NCI-H1694 treated with DMSO at 0.1 percent for 48 hours (cell line): ENCODE measurements at places on chromosomes 1 and 21.

DNA sequence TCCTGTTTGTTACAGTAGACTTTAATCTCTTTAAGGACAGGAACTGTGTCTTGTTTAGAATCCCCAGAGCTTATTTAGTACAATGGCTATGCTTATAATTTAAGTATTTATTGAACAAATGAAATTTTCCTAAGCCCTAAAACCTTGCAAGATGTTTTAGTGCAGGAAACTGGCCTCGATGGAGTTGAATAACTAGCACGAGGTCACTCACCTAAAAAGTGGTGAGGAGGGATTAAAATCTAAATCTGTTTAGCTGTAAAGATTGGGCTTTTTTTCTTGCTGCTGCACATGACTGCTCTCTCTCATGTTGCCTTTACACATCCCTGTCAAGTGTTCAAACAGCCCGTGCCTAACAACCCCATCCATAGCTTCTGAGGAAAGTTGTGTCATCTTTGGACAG is 10.2 kb downstream of the NFYC start:
- DNase-seq: no peak

DNA sequence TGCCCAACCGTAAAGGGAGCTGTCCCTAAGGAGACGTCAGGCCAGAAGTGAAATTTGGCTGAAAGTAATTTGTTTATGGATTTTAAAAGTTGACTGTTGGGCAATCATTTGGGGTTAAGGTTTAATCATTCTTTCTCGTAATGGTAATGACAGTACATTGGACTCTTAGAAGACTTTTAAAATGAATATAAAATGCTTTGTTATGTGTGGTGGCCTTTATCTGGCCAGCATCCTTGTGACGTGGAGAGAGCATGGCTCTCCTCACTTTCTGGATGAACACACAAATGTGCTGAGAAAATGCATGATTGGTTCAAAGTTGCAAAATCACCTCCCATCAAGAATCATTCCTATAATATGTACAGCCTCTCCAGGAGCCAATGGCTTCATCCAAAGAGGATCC is 160.2 kb downstream of the DHRS3 start:
- DNase-seq: no peak

DNA sequence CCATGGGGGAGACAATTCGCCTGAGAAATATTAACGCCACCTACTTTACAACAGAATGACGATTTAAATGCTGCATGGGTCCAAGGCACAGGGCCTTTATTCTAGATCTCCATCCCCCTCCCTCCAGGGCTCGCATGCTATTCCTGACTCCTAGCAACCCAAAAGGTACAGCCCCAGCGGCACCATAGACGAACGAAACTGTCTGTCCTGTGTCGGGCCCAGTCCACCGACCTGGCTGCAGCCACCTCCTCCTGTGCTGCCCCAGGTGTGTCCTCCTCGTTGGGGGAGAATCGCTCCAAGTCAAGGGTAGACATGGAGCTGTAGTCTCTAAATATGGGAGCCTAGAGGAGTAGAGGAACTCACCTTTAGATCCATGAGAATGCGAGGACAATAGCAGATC is 196.5 kb downstream of the TOMM20 start:
- DNase-seq: no peak

- no peak for DNase-seq
These were observed 122.3 kb downstream of the FOXD2 start for GRCh38 chr1:47559944-47560695.

- DNase-seq: no peak
These were observed 297.5 kb downstream of the DUSP10 start for GRCh38 chr1:221444346-221444745.

DNA sequence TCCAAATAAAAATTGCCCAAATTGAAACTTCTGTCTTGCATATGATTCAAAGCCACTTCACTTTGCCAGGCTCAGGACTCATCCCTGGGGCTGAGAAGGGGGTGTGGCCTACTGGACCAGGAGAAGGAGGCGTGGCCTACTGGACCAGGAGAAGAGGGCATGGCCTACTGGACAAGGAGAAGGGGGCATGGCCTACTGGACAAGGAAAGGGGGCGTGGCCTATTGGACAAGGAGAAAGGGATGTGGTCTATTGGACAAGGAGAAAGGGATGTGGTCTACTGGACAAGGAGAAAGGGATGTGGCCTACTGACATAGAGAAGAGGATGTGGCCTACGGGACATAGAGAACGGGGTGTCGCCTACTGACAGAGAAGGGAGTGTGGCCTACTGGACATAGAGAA is 405.3 kb downstream of the RRAGC start:
- no peak for DNase-seq

DNA sequence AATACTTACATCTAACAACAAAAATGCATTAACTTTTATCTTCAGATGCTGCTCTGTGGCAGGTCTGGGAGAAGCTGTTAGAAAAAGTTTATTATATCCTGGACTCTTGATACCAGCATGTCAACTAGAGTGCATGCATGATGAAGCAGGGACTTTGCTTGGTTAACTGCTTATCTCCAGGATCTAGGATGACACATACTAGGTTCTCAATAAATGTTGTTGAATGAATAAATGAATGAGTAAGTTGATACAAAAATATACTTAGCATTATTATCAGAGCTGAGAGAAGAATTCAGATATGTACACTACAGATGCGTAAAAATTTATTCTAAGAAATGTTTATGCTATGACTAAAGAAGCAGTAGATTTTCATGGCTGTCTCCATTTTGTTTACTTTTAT is 304.3 kb downstream of the LTN1 start:
- no peak for DNase-seq

- DNase-seq: no peak
These were observed 710 bp upstream of the SLC30A1 start for GRCh38 chr1:211579440-211580302.

DNA sequence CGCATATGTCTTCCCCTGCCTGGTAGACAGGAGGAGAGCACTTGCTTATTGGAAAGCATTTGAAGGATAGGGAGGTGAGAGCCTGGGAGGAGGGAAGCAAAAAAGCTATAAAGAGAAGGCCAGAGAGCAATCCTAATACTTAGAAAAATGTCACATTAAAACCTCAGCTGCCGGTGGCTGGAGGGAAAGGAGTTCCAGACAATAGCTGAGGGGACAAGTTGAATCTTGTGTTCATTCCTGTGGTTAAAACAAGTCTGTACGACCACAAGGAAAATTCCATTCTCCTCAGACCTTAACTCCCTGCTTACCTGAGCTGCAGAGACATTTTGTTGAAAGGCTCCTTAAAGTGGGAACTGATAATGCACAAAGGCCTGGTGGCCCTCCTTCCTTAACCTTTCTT is 218.8 kb upstream of the CAMK1G start:
- DNase-seq: no peak

GRCh38 chr1:201505503-201505890 is 1.4 kb downstream of the CSRP1 start:
- no peak for DNase-seq

DNA sequence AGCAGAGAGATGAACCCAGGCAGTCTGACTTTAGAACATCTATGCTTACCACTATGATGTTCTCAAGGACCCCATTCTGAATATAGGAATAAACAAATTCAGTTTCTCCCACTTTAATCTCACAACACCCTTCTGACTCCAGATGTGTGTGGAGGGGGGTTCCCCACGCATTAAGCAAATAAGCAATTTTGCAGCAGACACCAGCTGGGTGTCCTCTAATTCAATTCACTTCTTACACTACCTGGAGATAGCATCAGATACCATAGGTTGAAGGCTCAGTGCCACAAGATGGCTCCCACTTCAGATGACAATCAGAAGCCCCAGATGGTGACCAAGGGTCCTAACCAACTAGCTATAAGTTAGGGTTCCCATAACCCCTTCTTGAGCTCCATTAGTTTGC is 30.3 kb upstream of the CEP350 start:
- no peak for DNase-seq

DNA sequence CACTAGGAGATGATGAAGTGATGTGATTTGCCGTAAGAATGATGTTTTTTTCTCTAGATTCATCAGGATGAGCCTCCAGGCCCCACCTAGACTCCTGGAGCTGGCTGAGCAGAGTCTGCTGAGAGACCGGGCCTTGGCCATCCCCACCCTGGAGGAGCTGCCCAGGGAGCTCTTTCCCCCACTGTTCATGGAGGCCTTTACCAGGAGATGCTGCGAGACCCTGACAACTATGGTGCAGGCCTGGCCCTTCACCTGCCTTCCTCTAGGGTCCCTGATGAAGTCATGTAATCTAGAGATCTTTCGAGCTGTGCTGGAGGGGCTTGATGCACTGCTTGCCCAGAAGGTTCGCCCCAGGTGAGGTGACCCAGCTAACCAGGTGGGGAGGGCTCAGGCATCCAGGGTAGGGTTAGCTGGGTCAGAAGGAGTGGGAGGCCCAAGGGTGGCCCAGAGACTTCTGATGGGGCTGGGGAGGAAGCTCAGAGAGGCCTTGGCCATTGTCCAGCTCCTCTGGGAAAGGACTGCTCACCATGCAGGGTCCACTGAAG is 1.3 kb downstream of the PRAMEF12 start:
- no peak for DNase-seq

DNA sequence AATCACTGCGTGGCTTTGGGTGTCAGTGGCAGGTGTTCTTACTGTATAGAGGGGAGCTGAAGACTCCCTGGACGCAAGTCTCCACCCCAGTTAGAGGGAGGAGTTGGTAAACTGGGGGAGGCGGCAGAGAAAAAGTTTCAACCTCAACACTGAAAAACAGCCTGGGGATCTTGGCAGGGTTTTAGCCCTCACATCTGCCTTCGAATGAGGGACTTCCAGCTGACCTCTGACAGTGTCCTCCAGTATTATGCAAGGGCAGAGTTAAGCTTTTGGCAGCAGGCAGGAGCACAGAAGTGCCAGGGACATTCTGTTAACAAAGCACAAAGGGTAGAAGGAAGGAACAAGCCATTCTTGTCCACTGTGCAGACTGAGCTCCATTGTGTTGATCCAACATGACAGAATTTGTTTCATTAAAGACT is 41.2 kb upstream of the RAB4A start:
- DNase-seq: no peak

GRCh38 chr1:227779685-227780084 is 35.8 kb upstream of the PRSS38 start:
- DNase-seq: no peak

GRCh38 chr1:56034222-56034621 is 545.1 kb downstream of the PLPP3 start:
- DNase-seq: no peak
